ENCODE measurements at places on chromosomes 5 and 9.

- DNase-seq = no peak
These were observed 192.8 kb downstream of the ARRDC3 start for GRCh38 chr5:91190314-91190690.

DNA sequence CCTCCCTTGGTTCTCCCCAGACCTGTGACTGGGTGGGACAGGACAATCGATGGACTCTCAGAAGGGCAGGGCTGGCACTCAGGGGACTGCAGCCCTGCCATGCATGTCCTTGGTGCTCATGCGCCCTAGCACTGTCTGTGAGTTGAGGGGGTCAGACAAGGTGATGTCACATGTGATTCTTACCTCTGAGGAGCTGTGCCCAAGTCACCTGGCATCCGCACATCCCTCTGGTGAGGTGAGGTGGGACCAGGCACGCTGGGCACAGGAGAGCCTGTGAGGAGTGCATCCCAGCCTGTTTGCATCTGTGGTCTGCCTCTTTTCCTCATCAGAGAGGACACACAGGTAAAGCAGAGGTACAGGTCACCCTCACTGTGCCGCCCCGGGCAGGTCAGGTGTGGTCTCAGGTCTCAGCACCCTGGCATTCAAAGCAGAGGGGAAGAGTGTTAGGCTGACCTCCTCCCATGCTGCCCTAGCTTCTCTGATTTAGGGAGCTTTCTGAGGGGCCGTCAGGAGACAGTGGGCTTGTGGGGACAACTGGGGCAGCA, 14.8 kb downstream of the TRIP13 start:
- no peak for DNase-seq

GRCh38 chr9:5671711-5672353, 42.9 kb downstream of the RIC1 start:
- DNase-seq = no peak

DNA sequence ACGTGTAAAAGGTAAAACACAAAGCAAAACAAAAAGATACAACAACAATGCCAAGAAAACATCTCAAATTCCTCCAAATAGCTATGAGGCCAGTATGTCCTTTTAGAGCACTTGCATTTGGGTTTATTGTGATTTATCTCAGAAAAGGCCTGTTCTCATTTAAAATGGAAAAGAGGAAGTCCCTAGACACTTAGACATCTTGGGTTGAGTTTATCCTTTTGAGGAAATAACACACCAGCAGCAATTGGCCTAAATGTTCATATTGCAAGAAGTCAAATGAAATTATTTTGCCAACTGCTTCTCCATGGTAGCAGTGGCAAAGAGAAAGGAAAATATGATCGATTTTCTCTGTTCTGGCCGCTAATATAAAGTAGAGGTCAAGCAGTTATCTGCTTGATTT, 43.6 kb upstream of the TRMT10B start:
- no peak for DNase-seq

DNA sequence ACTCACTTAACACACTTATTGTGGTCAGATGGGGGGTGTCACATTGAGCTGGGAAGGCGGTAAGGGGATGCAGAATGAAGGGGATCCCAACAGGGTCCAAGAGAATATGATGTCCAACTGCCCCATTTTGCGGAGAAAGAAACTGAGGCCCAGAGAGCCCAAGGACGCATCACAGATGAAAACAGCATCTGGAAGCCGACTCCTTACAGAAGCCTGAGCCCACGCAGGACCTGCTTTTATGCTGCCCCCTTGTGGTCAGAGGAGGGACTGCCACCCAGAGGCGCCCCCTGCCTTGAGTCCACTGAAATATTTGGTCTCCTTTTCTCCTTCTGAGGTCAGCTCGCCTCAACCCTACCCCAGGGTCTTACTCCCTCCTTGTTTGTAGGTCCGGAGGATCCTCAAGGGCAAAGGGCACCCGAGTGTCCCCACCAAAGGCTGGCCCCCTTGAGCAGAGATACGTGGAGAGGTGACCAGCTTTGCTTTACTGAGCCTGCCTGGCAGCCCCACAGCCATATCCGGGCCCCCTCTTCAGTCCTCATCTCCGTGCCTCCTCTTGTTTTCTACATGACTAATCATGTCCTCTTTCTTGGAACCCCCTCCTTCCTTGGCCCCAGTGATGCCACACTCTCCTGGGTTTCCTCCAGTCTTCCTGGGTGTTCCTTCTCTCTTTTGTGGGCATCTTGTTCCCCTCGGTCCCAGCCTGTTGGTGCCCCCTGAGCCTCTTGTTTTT, 30.0 kb upstream of the TTLL11 start:
- peak; percentile 45 for DNase-seq

DNA sequence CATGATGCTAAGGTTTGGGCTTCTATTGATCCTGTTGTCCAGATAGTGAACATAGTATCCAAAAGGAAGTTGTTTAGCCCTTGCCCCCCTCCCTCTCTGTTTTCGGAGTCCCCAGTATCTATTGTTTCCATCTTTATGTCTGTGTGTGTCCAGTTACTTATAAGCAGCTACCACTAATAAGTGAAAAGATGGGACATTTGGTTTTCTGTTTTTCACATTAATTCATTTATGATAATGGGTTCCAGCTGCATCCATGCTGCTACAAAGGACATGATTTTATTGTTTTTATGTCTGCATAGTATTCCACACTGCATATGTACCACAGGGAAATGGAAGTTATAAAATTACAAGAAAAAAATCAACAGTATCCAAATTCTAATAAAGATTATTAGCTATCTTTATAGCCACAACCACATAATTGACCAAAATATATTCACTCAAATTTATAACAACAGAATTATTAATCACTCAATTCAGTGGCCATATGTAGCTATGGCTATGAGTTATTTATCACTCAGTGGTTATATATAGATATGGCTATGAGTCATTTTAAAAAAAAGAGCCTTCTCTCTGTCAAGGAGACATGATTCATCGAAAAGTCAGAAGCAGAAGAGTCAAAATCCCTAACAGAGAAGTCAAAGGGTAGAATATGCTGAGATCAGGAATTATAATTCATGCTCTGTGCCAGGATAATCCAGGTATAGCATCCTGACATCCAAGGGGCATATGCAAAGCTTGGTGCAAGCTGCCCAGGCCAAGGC, 367.5 kb downstream of the DEPDC1B start:
- no peak for DNase-seq

DNA sequence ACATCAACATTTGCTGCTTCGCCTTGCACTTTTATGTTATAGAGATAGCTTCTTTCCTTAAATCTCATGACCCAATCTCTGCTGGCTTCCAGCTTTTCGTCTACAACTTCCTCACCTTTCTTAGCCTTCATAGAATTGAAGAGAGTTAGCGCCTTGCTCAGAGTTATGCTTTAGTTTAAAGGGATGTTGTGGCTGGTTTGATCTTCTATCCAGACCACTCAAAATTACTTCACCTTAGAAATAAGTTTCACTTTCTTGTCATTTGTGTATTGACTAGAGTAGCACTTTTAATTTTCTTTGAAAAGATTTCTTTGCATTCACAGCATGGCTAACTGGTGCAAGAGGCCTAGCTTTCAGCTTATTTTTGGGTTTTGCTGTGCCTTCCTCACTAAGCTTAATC, 414.2 kb downstream of the ZNF608 start:
- DNase-seq = no peak

GRCh38 chr5:122150215-122150614, 20.9 kb downstream of the ZNF474 start:
- DNase-seq = no peak

- DNase-seq = no peak
These were observed 83.7 kb downstream of the PDE6A start for GRCh38 chr5:149860801-149861322.

All from caudate nucleus (tissue), 63 donors.